ENCODE measurements at places on chromosomes 7 and 10. TPM values are rescaled to one million over a fixed set of nuclear protein-coding genes. Genes with fewer than 3 reads are reported as not detected.

Gene NUTM2A
- total RNA-seq, result 0.58 TPM

Gene FAM241B
- 4.0 TPM for total RNA-seq

Gene PHKG1
- 0.89 TPM for total RNA-seq

Gene AKR1C1
- 48.7 TPM for total RNA-seq

Gene SPDYE5
- total RNA-seq, result 0.09 TPM

Gene FLNC
- 236 TPM for total RNA-seq

Gene LIPK
- not detected for total RNA-seq

Gene CNNM1
- 1.4 TPM for total RNA-seq

Gene TRIM74
- 2.7 TPM for total RNA-seq

Gene BAIAP2L1
- 55.8 TPM for total RNA-seq

Gene LOXL4
- total RNA-seq, result 4.9 TPM

Gene CNPY1
- not detected for total RNA-seq

Gene NRCAM
- 38.2 TPM for total RNA-seq

Gene A1CF
- 34.2 TPM for total RNA-seq

Gene MGAM2
- total RNA-seq, result 2.6 TPM

Gene LRRTM3
- total RNA-seq, result not detected

Gene SLC26A5
- 0.23 TPM for total RNA-seq

Gene VIPR2
- 7.3 TPM for total RNA-seq

Gene CPA1
- total RNA-seq, result 27.8 TPM

Gene YKT6
- 58.6 TPM for total RNA-seq

Gene PDZD7
- total RNA-seq, result 5.3 TPM

Gene PRKCQ
- 1.4 TPM for total RNA-seq

Gene ITPRID1
- 0.43 TPM for total RNA-seq

Gene NSUN5
- 21.4 TPM for total RNA-seq

Gene NDUFB8
- 140 TPM for total RNA-seq

Gene MBL2
- 0.12 TPM for total RNA-seq

Gene RBP4
- 59.9 TPM for total RNA-seq

Gene VOPP1
- total RNA-seq, result 68.2 TPM

Gene GNAT3
- 1.2 TPM for total RNA-seq

Gene PTER
- 11.8 TPM for total RNA-seq

Gene CCDC172
- not detected for total RNA-seq

Gene ASB13
- total RNA-seq, result 37.3 TPM

Gene ANXA8L1
- total RNA-seq, result not detected

Gene RTKN2
- total RNA-seq, result 0.26 TPM

Gene EMX2
- total RNA-seq, result 2.9 TPM

Gene ZCCHC24
- 36.7 TPM for total RNA-seq

Gene EEPD1
- 40.1 TPM for total RNA-seq

Gene ZNF365
- 0.40 TPM for total RNA-seq

Gene SCART1
- total RNA-seq, result 3.6 TPM

Gene LRIT1
- total RNA-seq, result not detected

Gene NKX2-3
- total RNA-seq, result 4.4 TPM

Gene NPSR1
- not detected for total RNA-seq

Gene METTL27
- total RNA-seq, result 3.1 TPM

Gene GPR141
- 1.9 TPM for total RNA-seq

Gene RELN
- total RNA-seq, result 1.8 TPM

Gene UNCX
- not detected for total RNA-seq

Gene IGFBP1
- 0.20 TPM for total RNA-seq

Gene SMKR1
- total RNA-seq, result 2.0 TPM

Gene TMEM213
- total RNA-seq, result 0.12 TPM

Gene ERVW-1
- total RNA-seq, result not detected
